Skeletal muscle tissue (tissue), 5 donors: ENCODE measurements at places on chromosomes 13 and 19. TPM values are rescaled to one million over a fixed set of nuclear protein-coding genes. Genes with fewer than 3 reads are reported as not detected.

N4BP2L2 gene
- total RNA-seq = 135 TPM

SSC5D gene
- total RNA-seq = 17.7 TPM

DOCK9 gene
- 86.6 TPM for total RNA-seq

PCSK4 gene
- 0.52 TPM for total RNA-seq

EDNRB gene
- 13.0 TPM for total RNA-seq

TUBB4A gene
- total RNA-seq = not detected

ZSCAN1 gene
- not detected for total RNA-seq

KLK14 gene
- total RNA-seq = not detected

VAV1 gene
- total RNA-seq = 4.7 TPM

CRX gene
- not detected for total RNA-seq

FGF22 gene
- total RNA-seq = not detected

ADGRE3 gene
- not detected for total RNA-seq

EPS8L1 gene
- total RNA-seq = 1.0 TPM

RFPL4AL1 gene
- total RNA-seq = not detected

SIAH3 gene
- under 0.01 TPM for total RNA-seq

PSG7 gene
- not detected for total RNA-seq

CYP2A6 gene
- not detected for total RNA-seq

CCNA1 gene
- 0.52 TPM for total RNA-seq

FFAR1 gene
- total RNA-seq = not detected

EID2 gene
- 6.8 TPM for total RNA-seq

ZNF470 gene
- total RNA-seq = 3.7 TPM

DPRX gene
- not detected for total RNA-seq

CDX2 gene
- not detected for total RNA-seq

PABPC3 gene
- under 0.01 TPM for total RNA-seq

MAMSTR gene
- 5.2 TPM for total RNA-seq

GJA3 gene
- total RNA-seq = 2.1 TPM

TLE6 gene
- not detected for total RNA-seq

ETV2 gene
- 2.1 TPM for total RNA-seq

CLEC4M gene
- total RNA-seq = not detected

KCNK6 gene
- 1.6 TPM for total RNA-seq

PRR36 gene
- total RNA-seq = not detected

TMPRSS9 gene
- total RNA-seq = under 0.01 TPM

RNF6 gene
- total RNA-seq = 14.1 TPM

TMC4 gene
- 1.0 TPM for total RNA-seq

RAX2 gene
- total RNA-seq = not detected

PEG3 gene
- 126 TPM for total RNA-seq

CERS1 gene
- 17.7 TPM for total RNA-seq
